ENCODE measurements at places on chromosomes 16 and 17. TPM values are rescaled to one million over a fixed set of nuclear protein-coding genes. Genes with fewer than 3 reads are reported as not detected.

- DNase-seq: no peak
These were observed 9.2 kb downstream of the CTU2 start for GRCh38 chr16:88715312-88716190.

- no peak for DNase-seq
These were observed 25.5 kb upstream of the BCO1 start for GRCh38 chr16:81212830-81213465.

Gene SLC35G6
- total RNA-seq: not detected

DNA sequence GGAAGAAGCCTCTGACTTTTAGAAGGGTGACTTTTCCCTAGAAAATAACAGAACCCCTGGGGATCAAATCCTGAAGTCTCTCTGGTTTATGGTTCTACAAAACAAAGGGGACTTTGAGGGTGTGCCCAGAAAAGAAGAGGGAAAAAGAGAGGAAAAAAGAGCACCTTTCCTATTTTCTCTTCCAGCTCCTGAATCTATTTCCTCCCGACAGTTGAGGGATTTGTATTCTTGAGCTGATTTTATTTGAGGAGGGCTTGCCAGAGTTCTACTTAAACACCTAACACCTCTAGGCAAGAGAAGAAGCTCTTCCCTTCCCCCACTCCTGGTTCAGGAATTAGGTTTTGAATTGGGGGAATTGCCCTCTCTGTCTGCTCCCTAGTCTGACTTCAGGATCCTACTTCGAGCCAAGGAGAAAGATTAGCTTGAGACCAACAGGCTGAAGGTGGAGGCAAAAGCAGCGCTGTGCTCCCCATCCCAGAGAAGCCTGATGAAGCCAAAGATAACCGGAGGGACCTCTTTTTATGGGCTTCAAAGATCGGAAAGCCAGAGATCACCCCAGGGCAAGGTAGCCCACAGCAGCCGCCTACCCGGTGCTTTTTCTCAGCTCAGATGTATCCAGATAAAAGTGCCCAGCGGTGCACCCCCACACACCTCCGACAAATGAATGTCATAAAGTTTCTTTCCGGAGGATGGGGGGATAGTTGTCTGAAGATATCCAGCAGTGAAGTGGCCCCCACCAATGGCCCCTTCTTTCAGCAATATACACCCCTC lies 796 bp downstream of the HOXB3 start:
- DNase-seq: no peak

DNA sequence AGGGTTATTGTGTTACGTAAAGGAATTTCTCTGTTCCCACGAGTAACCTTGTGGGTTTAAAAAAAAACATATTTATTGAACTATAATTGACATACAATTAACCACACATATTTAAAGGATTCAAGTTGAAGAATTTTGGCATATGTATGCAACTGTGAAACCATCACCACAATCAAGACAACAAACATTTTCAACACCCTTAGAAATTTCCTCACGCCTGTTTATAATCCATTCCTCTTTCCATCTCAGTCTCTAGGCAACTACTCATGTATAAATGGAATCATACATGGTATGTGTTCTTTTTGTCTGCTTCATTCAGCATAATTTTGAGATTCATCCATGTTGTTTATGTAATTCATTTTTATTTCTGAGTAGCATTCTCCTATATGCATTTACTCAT lies 104.0 kb downstream of the MRTFB start:
- DNase-seq: no peak
